ENCODE measurements at places on chromosomes 2 and 18.

DNA sequence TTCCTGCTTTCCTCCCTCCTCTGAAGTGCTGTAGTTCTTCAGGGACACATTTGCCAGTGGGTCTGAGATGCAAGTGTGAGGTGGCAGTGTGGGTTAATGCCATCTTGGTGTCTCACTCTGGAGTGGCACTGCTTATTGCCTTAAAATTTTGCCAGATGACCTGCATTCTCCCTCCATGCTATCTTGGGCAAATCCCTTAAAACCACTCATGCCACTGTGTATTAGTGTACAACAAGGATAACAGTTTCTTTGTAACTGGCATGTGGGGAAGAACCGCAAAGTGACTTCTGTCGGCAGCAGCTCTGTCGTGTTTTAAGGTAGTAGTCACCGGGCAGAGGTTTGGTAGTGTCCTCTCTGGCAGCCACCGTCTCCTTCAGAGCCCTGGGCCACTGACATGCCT, 124.2 kb downstream of the NEDD4L start:
- no peak for DNase-seq

DNA sequence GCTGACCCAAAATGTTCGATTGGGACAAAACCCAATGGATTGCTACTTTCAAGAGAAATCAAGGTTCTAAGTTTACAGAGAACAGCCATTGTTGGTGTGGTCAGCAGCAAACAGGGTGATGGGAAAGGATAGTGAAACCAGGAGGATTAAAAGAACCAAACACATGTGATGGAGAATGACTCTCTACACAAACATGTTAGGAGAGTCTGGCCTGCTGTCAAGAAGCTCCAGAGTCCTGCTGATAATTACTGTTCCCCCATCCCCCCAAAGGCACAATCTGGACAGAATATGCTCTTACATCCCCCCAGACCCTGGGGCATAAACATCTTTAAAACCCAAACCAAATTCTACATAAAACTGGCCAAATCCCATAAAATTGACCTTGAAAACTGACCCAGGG, 32.0 kb upstream of the ACYP2 start:
- DNase-seq, result no peak

DNA sequence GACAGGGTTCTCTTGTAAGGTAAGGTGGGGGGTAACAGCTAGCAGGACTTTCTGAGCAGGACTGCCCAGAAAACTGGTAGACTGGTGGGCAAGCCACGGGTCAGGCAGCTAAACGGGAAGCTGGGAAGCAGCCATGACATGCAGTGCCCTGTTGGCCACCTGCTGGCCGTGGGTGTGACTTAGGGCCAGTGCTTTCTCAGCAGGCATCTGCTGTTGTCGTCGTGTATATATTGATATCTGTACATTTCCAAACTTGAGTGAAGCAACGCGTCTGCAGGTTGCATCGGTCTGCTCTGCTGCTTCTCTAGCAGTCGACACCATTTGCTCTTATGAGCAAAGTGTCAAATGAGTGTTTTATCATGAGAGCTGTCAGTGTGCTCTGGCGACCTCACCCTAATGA, 31.0 kb downstream of the COA5 start:
- DNase-seq, result no peak

GRCh38 chr2:66084948-66085590, 349.9 kb upstream of the MEIS1 start:
- DNase-seq, result no peak

DNA sequence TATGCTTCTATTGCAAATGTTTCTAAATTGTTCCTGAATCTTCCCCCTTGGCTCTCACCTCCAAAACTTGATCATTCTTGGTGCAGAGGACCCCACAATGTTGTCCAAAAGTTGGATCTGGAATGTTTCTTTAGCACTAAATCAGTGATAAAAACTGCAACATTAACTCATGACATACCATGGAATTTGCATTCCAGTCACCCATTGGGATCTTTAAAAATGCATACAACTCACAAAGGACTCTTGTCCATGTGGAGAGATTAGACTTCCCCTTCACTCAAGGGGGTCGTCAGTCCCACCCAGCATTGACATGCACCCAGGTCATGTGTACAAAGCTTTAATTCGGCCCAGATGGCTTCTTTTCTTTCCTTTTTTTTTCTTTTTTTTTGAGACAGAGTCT, 169.3 kb downstream of the SETBP1 start:
- no peak for DNase-seq

GRCh38 chr2:20611077-20611843, 39.6 kb downstream of the HS1BP3 start:
- DNase-seq, result no peak

DNA sequence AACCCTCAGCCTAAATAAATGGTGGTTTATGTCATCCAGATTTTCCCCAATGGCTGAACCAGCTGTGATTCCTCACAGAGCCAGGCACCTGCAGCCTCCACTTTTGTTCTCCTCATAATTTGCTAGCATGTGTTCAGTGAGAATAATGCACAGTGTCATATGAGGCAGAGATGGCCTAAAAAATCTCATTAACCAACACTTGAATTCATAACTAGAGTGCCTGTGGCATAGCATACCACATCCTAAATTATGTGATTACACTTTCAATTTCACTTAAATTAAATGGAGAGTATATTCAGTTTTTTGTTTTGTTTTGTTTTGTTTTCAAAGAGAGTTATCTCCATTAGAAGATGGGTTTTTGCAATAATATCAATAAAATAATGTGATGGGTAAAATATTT, 488.0 kb downstream of the CBLN2 start:
- DNase-seq, result no peak

- DNase-seq, result no peak
Measured at GRCh38 chr2:28219758-28220368, 172.8 kb upstream of the FOSL2 start.

DNA sequence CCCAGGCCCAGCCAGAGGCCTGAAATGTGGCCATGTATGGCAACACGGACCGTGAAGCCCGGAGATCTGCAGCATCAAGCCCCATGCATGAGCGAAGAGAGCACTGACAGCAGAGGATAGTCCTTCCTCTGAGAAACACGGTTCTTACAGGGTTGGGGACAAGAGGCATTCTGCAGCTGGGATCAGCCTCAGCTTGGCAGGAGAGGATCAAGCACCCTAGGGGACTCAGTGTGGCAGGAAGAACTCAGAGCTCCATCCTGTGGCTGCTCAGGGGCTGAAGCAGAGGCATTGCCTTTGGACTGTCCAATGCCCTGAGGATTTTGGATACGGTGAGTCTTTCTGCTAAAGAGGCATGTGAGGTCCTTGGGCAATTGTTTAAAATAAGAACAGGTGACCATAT, 368.7 kb downstream of the ZNF516 start:
- DNase-seq, result no peak

- DNase-seq, result no peak
Measured at GRCh38 chr2:23777826-23778225, 149.1 kb downstream of the ATAD2B start.

DNA sequence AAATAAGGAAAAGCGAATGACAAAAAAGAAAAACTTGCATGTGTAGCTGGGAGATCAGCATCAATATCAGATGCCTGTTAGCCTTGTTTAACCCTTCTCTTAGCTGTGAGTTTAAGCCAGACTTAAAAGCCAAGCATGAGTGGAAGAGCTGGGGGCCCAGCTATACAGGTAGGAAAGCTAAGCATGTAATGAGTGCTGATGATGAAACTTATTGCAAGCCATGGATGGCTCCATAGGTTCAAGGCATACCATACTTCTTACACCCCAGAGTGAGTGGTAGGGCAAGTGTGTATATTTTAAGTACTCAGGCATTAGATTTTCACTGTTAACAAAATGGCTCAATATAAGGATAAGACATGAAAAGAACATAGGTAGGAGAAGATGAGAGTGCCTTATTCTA, 28.0 kb downstream of the RBBP8 start:
- no peak for DNase-seq

GRCh38 chr2:175463589-175464310, 282.2 kb upstream of the ATP5MC3 start:
- no peak for DNase-seq

DNA sequence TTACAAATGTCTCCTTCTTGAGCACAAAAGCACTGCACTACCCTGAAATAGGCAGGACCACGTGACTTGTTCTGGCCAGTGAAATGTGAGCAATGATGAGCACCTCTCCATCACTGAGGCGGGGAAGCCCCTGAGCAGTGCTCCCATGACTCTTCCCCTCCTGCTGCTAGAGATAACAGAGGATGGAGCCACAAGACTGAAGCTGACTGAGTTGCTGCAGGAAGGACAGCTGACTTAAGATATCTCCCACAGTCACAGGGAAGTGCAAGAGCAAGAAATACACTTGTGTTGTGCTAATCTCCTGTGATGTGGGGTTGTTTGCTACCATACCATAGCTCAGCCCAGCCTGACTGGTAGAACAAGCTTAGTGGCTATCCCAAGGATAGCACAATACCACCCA, 38.7 kb downstream of the STK39 start:
- DNase-seq, result no peak

DNA sequence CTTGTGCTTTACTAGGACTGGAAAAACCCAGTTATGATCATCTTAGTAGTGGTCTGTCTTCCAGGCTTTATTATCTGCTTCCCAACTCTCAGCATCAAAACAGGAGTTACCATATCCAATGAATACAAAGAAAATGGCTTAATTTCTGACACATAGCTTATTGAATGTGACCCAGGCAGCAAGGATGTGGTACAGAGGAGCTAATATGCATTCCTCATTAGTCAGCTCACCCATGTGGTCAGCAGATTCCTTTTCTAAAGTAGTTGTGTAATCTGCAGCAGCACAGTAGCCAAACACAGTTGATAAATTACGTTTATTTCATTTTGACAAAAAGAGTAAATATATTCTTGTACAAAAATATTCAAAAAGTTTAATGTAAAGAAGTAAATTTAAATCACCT, 43.6 kb downstream of the TSPYL6 start:
- DNase-seq, result no peak

DNA sequence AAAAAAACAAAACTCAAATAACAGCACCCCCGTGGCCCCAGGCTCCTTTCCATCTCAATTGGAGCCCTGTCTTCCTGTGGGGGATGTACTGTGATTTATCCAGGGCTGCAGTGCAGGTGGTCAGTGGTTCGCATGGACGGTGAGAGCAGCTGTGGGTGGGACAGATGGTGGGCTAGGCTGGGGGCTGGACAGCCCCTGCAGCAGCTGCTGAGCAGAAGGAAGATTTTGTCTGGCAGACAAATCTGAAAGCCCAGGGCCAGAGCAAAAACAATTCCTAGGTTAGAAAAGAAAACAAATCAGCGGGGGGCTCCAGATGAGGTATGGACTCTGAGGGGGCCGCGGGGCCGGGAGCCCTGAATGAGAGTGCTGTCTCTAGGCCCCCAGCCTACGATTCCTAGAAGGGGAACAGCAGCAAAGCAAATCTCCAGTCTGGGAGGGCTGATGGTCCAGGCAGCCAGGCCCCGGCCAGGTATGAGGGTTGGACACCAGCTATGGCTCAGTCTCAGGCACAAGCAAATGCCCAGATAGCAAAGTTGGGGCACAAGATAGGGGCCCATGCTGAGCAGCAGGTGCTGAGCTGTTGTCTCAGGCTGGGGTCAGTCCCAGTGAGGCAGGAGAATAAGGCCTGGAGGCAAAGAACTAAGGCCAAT, 45.4 kb downstream of the SOWAHC start:
- DNase-seq, result no peak

DNA sequence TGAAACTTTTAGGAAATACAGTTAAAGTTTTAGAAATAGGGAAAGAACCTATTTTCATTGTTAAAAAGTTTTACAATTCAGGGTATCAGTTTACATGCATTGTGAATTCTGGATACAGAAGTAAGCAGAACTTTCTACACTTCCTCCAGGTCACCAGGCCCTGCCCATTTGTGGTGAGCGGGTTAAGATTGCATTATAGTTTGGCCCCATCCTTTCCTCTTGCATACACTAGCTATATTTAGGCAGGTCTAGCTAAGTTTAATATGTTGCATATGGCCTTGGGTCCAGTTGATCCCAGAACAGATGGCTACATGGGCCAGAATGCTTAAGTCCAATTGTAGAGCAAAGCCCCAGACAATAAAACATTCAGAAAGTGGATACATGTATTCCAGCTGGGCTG, 4.8 kb downstream of the VWA3B start:
- DNase-seq, result no peak

GRCh38 chr2:226903179-226903578, 67.3 kb downstream of the RHBDD1 start:
- no peak for DNase-seq

DNA sequence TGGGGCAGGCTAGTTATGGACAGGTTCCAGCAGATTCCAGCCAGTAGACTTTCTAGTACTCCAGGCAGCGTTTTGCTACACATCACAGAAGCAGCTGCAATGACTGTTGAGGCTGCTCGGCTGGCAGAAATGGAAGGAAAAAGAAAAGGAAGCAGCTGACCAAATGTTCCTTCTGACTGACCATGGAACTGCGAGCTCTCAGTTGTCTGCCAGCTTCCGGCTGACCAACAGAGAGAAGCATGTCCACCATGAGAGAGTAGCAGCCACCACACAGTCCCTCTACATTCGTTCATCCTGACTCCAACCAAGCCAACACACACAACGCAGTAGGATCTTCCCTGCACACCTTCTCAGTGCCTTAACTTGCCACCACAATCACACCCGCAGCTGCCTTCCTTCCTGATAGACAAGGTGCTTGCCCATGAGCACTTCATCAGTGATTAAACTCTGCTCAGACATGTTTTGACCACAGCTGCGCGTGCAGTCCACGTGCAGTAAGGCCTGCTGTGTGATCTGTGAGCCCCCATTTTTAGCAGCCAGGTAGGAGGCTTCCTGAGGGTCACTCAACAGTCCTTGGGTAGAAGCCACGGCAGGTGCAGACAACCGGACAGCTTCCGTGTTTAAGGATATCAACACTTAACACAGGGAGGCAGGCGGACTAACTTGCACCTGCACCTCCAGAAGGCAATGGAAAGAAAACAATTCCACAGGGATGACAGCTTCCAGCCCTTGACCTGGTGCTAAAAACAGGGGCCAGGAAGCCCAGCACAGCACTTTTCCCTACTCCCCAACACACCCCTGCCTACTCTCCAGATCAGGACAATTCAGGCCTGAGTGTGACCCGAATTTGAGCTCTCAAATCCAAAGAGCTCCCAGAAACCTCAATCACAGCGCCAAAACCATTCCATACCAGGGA, 996 bp downstream of the TGFBRAP1 start:
- no peak for DNase-seq

GRCh38 chr18:65659912-65660311, 90.9 kb upstream of the CDH7 start:
- DNase-seq, result no peak

All from head of caudate nucleus (tissue), 42 donors.